Hypothalamus (tissue), 51 donors: ENCODE measurements at places on chromosomes 3 and 15.

GRCh38 chr3:4496087-4496452 lies 2.9 kb downstream of the ITPR1 start:
- no peak for DNase-seq

GRCh38 chr3:51620543-51620942 lies 50.5 kb upstream of the TEX264 start:
- no peak for DNase-seq

DNA sequence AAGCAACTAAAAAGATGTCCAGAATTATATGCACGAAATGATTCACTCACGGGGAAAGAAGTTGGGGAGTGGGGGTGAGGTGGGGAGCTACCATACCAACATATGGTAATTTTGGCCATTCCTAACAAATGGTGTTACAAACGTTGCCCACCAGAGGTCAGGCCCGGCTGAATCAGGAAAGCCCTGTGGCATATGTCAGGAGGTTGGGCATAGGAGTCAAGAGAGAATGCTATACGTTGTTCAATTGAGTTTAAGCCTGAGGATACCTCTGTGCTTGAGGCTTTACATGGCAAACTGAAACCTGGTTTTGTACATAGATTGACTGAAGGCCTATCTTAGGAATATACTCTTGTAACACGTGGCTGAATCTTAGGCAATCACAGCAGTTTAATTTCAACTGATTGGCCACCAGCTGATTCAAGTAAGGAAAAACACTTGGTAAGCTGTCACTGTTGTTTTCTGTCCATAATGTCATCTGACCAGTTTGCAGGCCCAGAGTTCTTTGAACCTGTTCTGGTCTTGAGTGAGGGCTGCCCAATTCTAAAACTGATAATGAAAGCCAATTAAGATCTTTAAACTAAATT lies 23.4 kb upstream of the SLC2A2 start:
- DNase-seq, result peak; percentile 4

- DNase-seq, result no peak
Observed at GRCh38 chr3:48397767-48398681, 26.0 kb downstream of the FBXW12 start.

DNA sequence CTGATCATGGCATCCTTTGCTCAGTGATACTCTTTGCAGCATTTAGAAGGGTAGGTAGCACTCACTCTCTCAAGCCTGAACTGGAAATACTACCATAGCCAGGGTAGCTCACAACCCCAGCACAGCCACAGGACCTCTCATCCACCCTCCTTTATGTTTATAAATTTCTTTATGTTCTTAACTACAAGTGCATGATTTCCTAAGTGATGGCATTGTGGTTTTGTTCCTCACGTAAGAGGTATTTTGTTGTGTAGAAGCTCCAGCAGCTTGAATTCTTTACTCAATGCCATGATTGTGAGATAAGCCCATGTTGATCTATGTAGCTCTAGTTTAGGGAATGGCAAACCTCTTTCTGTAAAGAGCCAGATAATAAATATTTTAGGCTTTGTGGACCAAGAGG lies 7.9 kb upstream of the RTP3 start:
- DNase-seq, result no peak

DNA sequence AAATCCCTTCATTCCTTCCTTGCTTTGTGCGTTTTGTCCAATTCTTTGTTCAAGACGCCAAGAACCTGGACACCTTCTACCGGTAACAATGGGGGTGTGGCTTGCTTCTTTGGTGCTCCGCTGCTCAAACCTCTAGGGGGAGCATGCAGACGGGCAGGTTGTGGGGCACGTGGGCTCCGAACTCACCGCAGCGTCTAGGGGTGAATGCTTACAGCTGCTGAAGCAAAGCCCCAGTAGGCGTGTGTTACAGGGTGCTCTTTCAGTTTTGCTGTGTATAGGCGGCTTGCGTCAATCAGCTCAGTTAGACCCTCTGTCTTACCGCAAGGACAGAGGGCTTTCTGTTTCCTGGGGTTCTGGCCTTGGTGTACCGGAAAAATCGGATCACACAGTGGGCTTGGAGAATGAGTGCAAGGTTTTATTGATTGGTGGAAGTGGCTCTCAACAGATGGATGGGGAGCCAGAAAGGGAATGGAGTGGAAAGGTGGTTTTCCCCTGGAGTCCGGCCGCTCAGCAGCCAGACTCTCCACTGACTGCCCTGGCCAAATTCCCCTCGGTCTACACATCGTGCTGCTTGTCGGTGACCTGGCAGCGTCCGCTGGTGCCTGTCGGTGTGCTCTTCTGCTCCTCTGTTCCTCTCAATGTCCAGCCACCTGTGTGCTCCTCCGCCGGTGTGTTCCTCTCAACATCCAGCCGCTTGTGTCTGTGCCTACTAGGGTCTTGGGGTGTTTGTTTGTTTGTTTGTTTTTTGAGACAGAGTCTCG lies 1.2 kb upstream of the LRRC34 start:
- no peak for DNase-seq

DNA sequence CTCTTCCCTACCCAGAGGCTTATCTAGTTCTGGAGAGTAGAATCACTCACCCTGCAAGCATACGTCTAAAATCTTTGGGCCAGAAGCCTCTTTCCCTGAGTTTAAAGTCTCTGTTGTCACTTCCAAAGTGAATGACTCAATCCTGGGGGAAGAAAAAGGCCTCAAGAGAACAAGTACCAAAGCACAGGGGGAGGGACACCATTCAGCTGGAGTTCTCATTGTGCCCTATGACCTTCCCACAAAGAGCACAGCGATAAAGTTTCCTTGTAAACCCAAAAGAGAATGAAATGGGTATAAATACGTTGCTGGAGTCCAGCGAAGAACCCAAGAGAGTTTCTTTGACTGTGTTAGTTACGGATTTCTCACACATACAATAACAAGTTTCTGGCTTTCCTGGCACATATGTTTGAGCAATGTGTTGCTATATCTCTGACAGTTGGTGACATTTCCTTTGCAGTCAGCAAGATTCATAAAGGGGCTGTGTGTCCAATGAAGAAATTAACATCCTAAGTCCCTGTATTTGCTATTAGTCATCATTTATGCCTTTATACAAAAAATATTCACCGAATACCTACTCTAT lies 107.3 kb upstream of the PTPRG start:
- DNase-seq, result no peak

DNA sequence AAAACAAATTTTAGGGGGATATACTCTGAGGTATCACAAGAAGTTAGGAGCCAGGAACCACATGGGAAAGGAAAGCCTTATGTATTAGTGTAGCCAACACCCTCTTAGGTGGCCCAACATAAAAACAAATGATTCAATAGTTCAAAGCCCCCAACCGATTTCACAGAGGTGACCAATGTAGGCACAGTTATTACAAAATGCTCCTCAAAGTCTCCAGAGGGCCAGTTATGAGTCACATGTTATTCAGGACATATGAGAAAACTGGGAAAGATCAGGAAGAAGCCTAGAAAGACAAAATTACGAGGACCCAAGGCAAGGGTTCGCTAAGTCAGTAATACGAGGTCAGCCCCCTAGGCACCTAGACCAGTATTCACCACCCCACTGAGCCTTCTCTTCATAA lies 29.9 kb upstream of the FBN1 start:
- DNase-seq, result no peak

- DNase-seq, result no peak
Observed at GRCh38 chr3:134699721-134700120, 48.9 kb upstream of the KY start.

DNA sequence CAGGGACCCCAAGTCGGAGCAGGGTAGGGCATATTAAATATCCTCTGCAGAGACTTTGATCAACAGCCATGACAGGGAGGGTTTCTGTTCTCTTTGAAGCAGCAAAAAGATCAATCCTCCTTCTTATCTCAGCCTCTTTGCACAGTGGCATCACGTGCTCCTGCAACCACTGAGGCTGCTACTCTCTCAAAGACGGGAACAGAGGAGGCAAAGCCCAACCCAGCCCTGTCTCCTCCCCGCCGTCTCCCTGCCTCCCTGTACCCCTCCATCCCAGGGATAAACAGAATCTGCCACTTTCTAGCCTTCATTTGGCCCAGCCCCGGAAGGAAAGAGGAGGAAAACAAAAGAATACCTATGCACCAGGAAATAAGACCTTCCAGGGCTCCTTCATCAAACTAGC lies 7.5 kb upstream of the TBC1D21 start:
- no peak for DNase-seq

GRCh38 chr3:126959136-126959920 lies 23.6 kb upstream of the PLXNA1 start:
- DNase-seq, result no peak

DNA sequence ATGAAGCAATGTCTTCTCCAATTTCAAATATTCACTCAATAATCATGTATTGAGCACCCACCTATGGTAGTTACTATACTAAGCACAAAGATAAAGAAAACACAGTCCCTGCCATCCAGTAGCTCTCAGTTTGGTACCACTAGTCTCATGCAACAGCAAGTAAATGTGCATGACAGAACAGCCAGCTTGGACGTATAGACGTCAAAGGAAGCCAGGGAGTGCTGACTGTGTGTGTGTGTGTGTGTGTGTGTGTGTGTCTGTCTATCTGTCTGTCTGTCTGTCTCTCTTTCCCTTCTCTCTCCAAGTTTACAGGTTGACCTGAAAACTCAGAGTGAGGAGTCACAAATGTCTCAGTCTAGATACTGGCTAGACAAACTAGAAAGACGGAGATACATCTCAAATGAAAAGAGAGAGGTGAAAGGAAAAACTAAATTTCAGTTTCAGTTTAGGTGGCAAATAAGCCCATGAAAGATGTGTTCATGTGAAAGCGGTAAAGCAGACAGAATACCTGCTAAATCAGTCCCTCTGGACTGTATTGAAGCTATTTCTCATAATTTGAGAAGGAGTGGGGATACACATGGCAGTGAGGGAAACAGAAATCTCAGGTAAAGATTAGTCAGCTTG lies 141.1 kb upstream of the PTPRG start:
- DNase-seq, result no peak

- no peak for DNase-seq
Observed at GRCh38 chr3:143183665-143183964, 64.0 kb downstream of the CHST2 start.

DNA sequence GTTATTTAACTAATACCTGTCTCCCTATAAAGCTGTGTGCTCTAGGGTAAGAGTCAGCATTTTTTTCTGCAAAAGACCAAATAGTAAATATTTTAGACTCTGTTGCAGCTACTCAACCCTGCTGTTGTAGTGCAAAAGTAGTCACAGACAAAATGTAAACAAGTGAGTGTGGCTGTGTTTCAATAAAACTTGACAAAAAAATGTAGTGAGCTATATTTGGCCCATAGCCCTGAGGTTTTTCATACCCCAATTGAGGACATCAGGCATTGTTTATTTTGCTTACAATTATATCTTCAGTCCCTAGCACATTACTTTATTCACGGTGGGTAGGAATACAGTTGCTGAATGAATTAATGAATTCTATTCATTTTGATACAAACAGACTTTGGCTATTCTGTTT lies 58.7 kb upstream of the TBC1D5 start:
- DNase-seq, result no peak

- no peak for DNase-seq
Observed at GRCh38 chr3:66010739-66011655, 27.7 kb downstream of the MAGI1 start.

DNA sequence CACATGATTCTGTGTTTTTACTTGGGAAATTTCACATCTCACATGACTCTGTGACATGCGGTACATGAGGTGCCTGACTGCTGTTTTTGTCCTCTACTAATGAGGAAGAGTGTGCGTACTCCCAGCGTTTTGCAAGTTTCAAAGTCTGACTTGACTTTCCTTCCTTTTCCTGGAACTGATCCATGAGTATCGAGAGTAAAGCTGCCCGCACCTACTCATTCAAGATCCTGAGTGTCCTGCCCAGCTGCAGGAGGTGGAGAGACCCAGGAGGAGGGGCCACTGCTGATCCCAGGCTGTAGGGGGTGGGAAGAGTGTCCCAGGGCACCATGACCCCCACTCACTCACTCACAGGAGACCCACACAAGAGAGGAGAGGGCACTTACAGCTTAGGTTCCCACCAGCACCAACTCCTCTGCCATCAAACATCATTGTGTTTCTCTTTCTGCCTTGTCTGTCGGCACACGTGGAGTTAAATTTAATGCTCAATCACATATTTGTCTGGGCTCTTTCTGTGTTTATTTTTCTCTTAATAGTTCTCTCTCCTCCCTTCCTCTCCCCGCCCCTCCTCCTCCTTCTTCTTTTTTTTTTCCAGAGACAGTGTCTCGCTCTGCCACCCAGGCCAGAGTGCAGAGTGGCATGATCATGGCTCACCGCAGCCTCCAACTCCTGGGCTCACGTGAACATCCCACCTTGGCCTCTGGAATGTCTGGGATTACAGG lies 1.4 kb downstream of the CCR5AS start:
- DNase-seq, result no peak

DNA sequence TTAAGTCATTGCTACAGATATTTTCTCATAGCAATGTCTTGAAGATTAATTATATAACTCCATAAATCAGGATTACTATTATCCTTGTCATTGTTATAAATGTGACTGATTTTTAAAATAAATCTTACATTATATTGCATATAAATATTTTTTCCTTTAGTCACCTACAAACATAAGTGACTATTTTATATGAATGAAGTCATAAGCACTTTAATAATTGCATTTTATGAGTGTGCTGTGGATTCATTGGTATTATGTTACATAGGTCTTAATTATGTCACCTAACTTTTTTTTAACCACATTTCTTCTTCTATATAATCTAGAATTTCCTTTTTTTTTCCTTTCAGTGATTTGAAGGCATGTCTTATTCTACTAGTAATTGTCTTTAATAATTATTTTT lies 1191.2 kb downstream of the NSUN3 start:
- DNase-seq, result no peak

- DNase-seq, result no peak
Observed at GRCh38 chr15:39934397-39935071, 619 bp downstream of the EIF2AK4 start.

DNA sequence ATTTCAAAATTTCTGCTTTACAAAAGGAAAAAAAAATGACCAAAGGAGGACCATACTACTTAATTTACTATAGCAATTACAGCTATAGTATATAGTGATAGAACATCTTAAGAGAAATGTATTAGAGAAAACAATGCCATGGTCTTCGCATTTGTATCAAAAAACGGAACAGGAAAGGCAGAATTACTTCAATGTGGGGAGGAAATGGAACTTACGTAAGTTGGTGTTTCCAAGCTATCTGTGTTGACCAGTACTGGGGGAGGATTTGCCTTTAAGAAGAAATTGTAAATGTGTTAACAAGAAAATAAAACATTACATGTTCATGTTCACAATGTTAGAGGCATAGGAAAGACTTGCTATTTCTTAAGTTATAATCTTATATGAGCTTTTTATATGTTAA lies 119.9 kb upstream of the MELTF start:
- no peak for DNase-seq
